C1 segment of cervical spinal cord (tissue), 14 donors: ENCODE measurements at places on chromosomes 11 and 22.

GRCh38 chr11:47595029-47595428, 818 bp upstream of the C1QTNF4 start:
- DNase-seq: peak; percentile 36

DNA sequence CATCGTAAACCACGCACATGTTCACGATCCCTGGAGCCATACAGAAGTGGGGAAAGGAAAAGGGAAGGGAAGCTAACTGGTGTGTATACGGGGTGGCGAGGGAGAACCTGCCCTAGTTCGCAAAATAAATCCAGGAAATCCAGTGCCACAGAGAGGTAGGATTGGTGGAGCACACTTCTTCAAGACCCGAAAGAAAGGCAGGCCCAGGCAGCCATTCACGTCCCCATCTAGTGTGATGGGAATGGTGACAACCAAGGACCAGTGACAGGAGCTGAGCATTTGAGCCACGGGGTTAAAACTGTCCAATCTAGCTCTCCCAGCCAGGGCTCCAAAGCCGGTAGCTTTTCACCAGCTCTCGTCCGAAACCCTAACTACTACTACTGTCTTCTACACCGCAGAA, 53.7 kb downstream of the IGSF9B start:
- no peak for DNase-seq

GRCh38 chr22:37803639-37804351, 3.9 kb upstream of the GCAT start:
- no peak for DNase-seq

GRCh38 chr11:12430954-12431595, 53.7 kb downstream of the PARVA start:
- DNase-seq: no peak

DNA sequence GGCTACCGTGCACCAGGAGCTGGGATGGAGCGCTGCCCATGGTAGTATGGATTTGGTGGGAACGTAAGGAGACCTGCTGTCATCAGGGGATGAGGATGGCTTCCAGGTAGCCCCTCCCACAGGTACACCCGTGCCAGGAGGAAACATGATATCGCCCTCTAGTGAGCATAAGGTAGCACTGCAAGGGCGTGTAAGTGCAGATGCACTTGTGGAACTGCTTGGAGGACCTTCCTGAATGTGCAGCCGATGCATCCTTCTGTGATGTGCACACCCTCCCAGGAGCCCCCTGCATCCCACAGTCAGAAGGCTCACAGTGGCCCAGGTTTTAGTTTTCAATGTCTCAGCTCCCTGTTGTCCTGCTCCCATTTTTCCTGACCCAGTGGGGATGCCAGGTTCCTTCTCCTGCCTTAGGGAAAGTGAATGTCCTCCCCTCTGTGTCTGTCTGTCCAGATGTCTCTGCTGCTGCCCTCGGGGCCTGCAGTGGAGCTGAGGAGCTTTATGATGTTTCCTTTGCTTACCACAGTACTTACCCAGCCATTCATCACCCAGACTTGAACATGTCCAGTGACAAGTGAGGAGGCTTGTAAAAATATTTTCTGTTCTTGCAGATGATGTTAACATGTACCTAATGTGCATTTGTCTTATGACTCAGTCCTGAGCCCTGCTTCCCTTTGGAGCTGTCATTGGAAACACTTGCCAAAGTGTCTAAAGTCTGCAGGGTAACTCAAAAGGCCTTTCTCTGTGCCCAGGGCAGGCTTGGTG, 49.2 kb downstream of the DBX1 start:
- DNase-seq: no peak

DNA sequence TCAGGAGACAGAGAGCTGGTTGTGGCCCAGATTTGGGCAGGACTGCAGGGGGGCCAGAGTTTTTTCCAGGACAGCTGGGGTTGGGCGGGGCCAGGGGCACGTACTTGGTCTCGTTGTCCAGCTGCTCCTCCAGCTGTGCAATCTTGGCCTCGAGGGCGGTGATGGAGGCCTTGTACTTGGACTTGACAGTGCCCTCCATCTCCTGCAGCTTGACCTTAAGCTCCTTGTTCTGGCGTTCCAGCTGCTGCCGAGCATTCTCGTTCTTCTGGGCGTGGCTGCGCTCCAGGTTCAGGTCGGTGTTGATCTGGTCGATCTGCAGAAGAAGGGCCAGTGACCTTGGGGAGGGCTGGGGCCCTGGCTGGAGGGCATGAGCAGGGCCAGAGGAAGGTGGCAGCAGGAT, 32.1 kb downstream of the APOL1 start:
- DNase-seq: no peak

DNA sequence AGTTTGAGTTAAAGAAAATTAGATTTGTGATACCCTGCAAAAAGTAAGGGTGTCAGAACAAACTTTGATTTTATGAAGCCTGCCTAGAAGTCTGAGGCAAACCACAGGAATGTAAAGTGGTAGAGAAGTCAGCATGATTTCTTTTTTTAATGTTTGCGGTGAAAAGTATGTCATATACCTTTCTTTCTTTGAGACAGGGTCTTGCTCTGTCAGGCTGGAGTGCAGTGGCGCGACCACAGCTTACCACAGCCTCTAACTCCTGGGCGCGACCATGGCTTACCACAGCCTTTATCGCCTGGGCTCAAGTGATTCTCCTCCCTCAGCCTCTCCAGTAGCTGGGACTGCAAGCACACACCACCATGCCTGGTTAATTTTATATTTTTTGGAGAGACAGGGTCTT, 4.7 kb downstream of the API5 start:
- no peak for DNase-seq

DNA sequence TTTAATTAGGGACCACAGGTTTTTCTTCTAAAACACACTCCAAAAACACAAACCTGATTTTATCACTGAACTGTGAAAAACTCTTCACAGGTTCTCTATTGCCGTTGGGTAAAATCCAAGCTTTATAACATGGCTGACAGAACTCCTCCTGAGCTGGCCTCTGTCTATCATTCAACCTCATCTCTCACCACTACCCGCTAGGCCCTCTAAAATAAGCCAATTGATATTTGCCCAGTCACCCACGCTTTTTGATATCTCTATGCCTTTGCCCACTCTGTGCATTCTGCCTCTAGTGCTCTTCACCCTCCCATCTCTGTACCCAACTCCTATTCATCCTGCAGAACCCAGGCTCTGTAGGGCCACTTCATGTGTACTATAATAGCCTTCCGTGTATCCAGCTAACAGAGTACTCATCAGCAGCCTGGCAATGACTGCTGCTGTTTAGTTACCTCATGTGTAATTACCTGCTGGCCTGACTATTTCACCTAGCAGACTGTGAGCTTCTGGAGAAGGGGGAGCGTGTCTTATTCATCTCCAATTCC, 1.1 kb upstream of the CNGA4 start:
- no peak for DNase-seq

DNA sequence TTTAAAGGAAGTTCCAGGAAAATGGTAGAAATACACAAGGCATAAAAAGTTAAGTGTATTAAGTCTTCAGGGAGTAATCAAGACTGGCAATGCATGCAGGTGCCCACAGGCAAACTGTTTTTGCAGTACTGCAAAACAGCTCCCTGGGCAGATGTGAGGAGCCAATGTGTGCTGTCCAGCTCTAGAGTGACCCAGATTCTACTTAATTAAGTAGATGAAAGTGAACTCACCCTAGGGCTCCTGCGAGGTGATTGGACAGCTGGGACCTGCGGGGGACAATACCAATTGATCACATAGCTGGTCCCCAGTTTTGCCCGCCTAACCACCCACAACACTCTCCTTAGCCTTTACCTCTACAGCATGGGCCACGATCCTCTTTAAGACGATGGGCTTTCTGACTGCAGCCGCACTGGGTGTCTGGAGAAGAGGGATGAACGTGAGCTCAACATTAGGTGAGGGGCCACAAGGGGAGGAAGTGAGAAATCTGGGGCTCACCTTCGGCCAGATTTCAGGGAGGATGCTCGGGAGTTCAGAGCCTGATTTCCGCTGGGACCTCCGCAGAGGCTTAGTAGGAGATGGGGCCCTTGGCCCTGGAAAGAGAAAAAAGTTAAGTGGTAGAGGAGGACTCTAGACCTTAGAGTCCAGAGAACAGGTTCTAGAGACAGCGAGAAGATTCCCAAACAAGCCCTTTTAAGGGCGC, 556 bp downstream of the CDCA5 start:
- DNase-seq: no peak

DNA sequence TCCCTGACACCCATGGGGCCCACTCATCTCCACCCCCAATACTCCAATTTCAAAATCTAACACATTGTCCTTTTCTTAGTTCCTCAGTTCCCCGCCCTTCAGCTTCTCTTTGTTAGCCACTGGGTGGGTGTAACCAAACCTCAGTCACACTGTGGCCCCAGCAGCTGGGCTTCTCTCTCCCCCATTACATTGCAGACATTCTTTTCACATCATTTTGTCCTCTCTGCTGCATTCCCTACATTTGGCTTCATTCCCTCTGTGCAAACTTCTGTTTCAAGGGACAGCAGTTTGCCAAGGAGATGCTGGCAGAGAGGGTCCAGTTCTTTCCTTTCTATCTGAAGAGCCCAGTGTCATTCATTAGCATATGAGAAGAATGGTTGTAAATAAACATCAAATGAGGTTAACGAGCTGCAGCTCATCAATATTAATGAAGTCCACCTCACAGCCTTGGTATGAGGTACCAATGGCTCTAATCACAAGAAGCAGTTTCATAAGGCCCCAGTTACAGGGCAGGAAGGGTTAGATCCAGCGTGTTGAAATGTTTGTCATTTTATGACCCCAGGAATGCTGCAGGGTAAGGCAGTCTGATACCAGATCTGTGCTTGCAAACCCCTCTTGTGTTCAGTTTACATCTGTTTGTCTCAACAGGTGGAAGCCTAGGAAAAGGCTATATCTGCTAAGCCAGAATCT, 72.3 kb downstream of the ARFGAP2 start:
- no peak for DNase-seq

- DNase-seq: no peak
Measured at GRCh38 chr11:127506126-127506525, 505.6 kb upstream of the KIRREL3 start.

- no peak for DNase-seq
Measured at GRCh38 chr11:108027057-108027456, 18.4 kb downstream of the CUL5 start.

DNA sequence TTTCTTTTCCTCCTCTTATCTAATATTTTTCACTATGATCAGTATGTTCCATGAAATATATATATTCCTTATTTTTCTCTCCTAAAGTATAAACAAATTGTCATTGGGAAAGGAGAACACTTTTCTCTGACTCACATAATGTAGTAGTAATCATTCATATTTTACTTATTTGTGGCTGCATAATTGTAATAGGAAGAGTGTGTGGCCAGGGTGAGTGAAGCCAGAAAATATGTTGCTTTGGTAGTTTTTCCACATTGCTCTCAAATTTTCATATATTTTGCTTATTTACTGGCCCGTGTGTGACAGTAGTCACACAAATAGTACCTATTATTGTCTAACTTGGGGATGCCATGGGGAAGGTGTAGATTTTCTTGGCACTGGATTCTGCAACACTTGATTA, 172.1 kb downstream of the DYNC2H1 start:
- DNase-seq: no peak

DNA sequence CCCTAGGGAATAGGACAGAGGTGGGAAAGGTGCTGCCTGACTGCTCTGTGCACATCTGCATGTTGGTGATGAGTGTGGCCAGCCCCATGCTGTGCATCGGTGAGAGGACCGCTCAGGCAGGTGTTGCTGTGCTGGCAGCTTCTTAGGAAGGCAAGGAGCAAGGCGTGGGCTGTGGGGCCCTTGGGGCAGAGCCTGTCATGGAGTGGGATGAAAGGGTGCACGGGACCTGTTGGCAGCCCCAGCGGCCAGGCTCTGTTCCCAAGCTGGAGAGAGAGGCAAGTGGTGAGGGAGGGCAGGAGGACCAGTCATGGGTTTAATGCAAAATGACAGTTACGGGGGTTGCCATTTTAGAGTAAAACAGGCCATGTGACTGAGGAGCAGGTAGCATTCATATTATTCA, 78.3 kb downstream of the ZBTB16 start:
- no peak for DNase-seq

GRCh38 chr22:22609291-22609690, 35.1 kb upstream of the GGTLC2 start:
- DNase-seq: no peak

GRCh38 chr11:68066742-68067141, 27.9 kb downstream of the TCIRG1 start:
- DNase-seq: no peak

DNA sequence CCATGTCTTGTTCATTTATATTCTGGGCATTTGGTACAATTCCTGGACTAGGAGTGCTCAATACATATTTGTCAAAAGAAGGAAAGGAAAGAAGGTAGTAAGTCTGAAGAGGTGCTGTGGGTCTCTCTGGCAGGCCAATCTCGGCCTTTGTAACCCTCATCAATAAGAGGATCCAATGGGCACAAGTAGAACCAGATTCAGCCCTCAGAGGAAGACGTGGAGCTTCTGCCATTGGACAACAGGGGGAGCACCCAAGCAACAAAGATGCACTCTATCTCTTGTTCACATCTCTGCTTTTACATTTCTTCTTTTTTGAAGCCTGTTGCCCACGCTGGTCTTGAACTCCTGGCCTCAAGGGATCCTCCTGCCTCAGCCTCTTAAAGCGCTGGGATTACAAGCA, 2.2 kb upstream of the VPS11 start:
- no peak for DNase-seq

DNA sequence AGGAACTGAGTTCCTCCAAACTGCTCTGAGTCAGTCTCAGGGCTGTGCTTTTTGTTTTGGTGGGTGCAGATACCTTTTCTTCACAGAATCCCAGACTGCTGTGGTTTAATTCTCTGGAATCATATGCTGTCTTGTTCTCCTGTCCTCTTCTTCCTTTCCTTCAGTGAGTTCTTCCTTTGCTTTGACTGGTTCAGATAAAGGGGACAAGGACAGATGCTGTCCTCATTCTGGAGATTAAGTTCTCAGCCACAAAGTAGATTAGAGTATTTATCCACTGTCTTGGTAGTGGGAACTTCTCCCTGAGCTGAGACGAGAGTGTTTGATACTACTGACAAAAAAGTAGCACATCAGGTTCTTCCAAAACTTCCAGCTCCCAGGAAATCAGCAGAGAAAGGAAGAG, 13.3 kb downstream of the ZDHHC5 start:
- no peak for DNase-seq

GRCh38 chr11:132049205-132049604, 678.8 kb downstream of the NTM start:
- DNase-seq: no peak

- DNase-seq: peak; percentile 55
Measured at GRCh38 chr22:21641417-21641788, 699 bp upstream of the SDF2L1 start.

GRCh38 chr22:50444663-50445062, 30.2 kb downstream of the SBF1 start:
- DNase-seq: no peak

GRCh38 chr11:131099013-131099412, 182.7 kb upstream of the SNX19 start:
- DNase-seq: no peak

DNA sequence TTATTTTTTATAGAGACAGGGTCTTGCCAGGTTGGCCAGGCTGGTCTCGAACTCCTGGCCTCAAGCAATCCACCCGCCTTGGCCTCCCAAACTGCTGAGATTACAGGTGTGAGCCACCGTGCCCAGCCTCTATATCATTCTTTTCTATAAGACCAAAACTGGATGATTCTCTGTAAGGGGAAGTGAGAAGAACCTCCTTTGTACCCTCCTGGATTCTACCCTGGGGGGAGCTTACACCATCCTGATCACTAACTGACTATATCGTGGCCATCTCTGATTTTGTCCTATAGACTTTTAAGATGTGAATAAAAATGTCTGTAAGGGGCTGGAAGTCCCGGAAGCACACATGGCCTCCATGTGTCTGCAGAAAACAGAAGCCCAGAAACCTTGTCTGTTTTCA, 9.1 kb downstream of the PIWIL4 start:
- no peak for DNase-seq

- no peak for DNase-seq
Measured at GRCh38 chr11:88307749-88308425, 29.6 kb downstream of the CTSC start.

- DNase-seq: no peak
Measured at GRCh38 chr11:62401811-62402210, 17.0 kb upstream of the SCGB1A1 start.
